ENCODE measurements at places on chromosomes 12 and 14.

GRCh38 chr14:70714055-70714550 lies 72.4 kb downstream of the TTC9 start:
- DNase-seq, result peak; percentile 41

DNA sequence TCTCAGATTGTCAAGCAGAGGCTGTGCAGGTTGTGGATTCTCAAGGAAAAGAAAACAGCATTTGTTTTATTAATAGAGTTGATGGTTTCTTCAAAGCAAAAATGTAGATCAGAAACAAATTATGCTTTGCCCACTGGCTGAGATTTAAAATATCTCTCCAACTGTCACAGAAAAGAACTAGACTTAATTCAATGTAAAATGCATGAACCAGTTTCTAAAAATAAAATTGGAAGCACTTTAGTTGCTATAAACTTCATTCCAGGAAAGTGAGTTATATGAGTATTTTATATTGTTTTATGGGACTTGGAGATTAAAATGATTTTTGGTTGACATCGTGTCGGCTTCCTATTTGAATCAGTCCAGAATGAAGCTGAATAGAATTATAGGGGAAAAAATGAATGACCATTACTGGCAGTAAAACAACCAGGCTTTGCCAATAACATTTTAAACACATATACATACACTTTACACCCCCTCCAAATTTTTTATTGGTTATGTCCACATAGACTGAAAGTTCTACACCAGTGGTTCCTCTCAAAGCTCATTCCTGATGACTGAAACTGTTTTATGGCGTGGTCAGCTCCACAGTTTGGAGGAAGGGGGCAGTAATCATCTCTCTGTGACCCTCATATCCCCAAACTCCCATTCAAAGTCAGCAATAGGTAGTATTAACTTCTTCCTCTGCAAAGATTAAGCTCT lies 55.5 kb upstream of the DAAM1 start:
- DNase-seq, result no peak

- DNase-seq, result no peak
Observed at GRCh38 chr12:128474916-128475315, 207.9 kb downstream of the TMEM132C start.

DNA sequence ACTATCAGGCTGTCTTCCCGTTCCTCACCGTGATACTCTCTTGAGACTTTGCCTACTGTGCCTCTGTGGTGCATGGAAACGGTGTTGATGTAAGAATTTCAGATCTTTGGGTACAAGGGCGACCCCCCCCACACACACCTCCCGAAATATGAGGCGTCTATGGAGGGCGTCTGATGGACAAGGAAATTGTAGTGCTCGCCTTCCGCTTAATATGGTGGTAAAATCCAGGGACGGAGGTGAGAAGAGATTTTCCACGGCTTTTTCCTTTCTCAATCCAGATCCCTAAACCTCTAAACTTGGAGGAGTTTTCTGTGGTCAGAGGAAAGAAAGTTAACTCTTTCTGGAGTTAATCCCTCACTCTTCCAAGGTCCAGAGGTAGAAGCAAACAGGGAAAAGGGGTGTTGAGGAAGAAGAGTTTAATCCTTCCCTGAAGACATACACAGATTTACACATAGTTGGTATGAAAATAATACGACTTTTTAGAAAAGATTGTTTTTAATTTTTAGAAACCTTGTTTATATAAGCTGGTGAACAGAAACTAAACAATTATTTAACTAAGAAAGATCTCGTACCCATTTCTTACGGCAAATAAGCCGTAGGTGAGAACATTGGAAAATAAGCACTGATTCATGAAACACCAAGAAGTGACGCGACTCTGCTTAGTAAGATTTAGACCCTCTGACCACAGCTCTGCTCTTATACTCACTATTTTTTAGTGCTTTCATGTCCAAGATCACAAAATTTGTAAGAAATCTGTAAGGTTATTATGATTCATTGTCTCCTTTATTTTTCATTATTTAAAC lies 23.1 kb upstream of the RNASE12 start:
- no peak for DNase-seq

GRCh38 chr14:61515436-61516117 lies 179.7 kb upstream of the HIF1A start:
- DNase-seq, result no peak

- DNase-seq, result no peak
Observed at GRCh38 chr14:92670160-92670559, 78.3 kb downstream of the LGMN start.

DNA sequence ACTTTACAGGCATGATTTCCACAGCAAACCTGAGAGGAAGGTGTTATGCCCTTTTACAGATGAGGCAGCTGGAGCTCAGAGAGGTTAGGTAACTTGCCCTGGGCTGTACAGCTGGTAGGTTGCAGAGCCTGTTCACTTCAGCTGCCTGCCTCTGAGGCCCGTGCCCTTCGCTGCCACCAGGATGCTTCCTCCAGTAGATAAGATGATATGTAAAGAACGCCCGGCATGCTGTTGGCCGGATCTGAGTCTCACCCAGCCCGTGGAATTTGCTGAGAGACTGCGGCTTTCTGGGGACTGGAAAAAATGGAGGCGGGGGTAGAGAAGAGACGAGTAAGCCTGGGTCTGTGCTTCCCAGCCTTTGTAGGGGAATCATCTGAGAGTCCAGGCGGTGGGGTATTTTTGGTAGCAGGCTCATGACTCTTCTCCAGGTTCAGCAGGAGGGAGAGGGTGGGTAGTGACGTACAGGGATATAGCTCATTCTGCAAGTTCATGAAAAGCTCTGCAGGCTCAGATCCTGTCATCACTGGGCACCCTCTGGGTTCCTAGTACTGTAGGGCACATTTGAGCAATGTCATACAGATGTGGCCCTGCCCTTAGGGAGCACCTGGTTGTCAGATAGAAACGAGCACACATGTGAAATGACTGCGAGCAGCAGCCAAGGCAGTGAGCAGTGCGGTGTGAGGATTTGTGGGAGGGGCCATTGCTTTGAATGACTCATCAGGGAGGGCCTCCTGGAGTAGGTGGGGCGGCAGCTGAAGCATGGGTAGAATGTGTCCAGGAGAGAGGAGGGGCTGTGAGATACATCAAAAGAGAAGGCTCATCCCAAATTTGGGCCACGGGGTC lies 159.4 kb downstream of the TSPAN9 start:
- DNase-seq, result no peak

DNA sequence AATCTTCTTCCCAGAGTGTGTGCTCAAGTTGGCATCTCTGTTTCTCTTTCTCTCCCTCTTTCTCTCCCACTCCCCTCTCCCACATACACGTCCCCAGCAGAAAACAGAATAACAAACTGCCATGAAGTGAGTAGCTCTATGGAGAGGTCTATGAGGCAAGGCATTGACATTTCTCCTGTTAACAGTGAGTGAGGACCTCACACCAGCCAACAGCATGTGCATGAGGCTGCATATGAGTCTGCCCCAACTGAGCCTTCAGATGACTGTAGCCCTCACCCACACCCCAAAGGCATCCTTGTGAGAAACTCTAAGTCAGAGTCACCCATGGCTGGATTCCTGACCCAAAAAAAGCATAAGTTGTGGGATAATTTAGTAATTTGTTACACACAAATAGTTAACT lies 50.4 kb downstream of the MAGOHB start:
- DNase-seq, result no peak

DNA sequence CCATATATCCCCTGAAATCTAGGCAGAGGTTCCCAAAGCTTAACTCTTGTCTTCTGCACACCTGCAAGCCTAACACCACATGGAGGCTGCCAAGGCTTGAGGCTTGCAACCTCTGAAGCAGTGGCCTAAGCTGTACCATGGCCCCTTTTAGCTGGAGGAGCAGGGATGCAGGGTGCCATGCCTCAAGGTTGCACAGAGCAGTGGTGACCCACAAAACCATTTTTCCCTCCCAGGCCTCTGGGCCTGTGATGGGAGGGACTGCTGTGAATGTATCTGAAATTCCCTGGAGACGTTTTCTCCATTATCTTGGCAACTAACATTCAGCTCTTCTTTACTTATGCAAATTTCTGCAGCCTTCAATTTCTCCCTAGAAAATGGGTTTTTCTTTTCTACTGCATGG lies 210.0 kb upstream of the KITLG start:
- DNase-seq, result no peak

GRCh38 chr12:89276860-89277259 lies 75.4 kb downstream of the DUSP6 start:
- DNase-seq, result no peak

GRCh38 chr12:5796171-5796958 lies 148.7 kb downstream of the ANO2 start:
- peak; percentile 22 for DNase-seq

DNA sequence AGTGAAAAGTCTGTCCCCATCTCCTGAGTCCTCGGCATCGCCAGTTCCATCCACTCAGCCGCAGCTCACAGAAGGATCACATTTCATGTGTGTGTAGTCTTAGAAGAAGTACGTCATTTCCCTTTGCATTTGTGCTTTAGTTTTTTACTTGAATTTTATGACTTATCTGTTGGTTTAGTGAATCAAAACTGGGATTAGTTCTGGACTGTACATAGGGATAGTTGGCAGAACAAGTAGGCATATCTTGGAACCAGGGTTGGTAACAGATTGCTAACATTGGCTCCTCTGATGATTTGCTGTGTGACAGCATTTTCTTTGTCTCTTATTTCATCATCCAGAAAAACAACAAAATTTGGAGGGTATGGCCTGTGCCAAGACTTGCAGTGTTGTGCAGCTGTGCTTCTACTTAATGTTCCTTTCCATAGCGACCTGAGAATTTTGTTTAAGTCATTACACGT lies 69.6 kb upstream of the AEBP2 start:
- peak; percentile 52 for DNase-seq

DNA sequence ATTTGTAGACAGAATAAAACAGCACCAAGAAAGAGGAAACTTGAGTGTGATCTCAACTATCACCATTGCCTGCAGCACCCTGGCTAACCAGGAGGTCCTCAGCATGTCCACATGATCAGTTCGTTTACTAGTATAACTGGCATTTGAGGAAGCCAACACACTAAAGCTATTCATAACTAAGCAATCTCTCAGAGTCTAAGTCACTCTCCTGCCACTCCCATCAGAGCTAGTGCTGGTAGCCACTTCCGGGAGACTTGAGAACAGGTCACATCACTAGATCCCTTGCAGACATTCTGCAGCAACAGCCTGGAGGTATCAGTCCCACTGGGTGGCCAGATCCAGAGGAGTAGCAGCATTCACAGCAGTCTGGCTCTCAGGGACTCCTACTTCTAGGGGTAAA lies 352.9 kb upstream of the OR4E1 start:
- DNase-seq, result no peak

- DNase-seq, result no peak
Observed at GRCh38 chr12:106429636-106430035, 72.1 kb downstream of the POLR3B start.

- no peak for DNase-seq
Observed at GRCh38 chr12:121166356-121166755, 33.7 kb downstream of the P2RX7 start.

- peak; percentile 38 for DNase-seq
Observed at GRCh38 chr14:23406244-23406643, 1.8 kb downstream of the MYH6 start.

- no peak for DNase-seq
Observed at GRCh38 chr14:52360831-52361230, 46.7 kb downstream of the PTGER2 start.

Data from Ammon's horn (tissue), 1 donor.